ENCODE measurements at places on chromosomes 7 and 10.

GRCh38 chr10:75630746-75631145 lies 199.3 kb downstream of the LRMDA start:
- no peak for DNase-seq

DNA sequence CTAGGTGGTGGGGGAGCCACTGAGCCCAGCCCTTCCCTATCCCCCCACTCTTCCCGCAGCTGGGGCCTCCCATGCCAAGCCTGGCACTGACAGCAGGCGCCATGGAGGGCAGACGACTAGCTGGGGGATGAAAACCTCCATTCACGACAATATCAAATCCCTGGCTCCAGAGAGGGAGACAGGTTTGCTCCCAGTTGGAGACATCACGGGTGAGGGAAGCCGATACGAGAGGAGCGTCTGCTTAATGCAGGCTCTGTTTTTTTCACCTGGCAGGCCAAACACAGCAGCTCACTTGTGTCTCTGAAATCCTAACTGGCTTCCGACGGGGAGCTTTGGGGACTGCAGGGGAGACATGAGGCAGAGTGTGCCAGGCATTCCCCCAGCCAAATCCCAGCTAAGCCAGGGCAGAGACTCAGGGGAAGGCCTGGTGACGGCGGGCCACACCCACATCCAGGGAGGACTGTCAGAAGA lies 307.4 kb upstream of the ZMIZ1 start:
- DNase-seq = no peak

GRCh38 chr7:12120632-12121031 lies 90.5 kb upstream of the TMEM106B start:
- DNase-seq = no peak

GRCh38 chr10:3480281-3480989 lies 304.6 kb downstream of the KLF6 start:
- DNase-seq = no peak

Data from substantia nigra (tissue), 51 donors.